Lung (tissue), 17 donors: ENCODE measurements at places on chromosomes 3 and 15.
A peak's percentile ranks its signal among the peaks of the same experiment; 100 is the strongest.

DNA sequence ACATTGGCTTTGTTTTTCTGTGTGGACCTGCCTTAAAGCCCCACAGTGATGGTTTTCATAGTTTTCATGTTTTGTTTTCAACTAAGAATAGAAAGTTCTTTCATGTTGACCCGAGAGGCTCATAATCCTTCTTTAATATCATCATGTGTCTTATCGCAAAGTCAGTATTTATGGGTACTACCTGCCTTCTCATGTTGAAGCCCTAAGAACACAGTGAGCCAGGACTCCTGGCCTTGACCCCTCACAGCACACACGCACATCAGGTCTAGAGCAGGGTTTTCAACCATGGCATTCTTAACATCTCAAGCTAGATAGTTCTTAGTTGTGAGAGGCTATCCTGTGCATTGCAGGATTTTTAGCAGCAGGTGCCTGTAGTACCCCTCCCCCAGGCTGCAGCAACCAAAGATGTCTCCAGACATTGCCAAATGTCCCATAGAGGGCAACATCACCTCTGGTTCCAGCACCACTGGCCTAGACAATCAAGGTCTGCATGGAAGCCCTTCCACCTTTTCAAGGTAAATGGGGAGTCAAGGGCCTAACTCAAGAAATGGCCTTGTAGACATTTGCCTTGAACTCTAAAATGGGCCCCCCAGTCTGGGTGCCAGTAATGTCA is 118.3 kb downstream of the MTHFS start:
- no peaks in the 10 kb centered on the region for H3K4me1 ChIP-seq
- H3K4me3 ChIP-seq: no peak overlapping the region
- no peak for DNase-seq

GRCh38 chr15:94335616-94336015 is 104.3 kb downstream of the MCTP2 start:
- H3K27ac ChIP-seq: no peak overlapping the region
- no peaks in the 10 kb centered on the region for H3K27me3 ChIP-seq
- no peaks in the 10 kb centered on the region for H3K36me3 ChIP-seq

GRCh38 chr15:50916400-50916799 is 7.9 kb downstream of the AP4E1 start:
- no peak for DNase-seq
- H3K4me1 ChIP-seq: no peaks in the 10 kb centered on the region
- H3K27me3 ChIP-seq: no peaks in the 10 kb centered on the region
- H3K36me3 ChIP-seq: peaks cover 9% of the 10 kb centered on the region
- no peak overlapping the region for H3K4me3 ChIP-seq

DNA sequence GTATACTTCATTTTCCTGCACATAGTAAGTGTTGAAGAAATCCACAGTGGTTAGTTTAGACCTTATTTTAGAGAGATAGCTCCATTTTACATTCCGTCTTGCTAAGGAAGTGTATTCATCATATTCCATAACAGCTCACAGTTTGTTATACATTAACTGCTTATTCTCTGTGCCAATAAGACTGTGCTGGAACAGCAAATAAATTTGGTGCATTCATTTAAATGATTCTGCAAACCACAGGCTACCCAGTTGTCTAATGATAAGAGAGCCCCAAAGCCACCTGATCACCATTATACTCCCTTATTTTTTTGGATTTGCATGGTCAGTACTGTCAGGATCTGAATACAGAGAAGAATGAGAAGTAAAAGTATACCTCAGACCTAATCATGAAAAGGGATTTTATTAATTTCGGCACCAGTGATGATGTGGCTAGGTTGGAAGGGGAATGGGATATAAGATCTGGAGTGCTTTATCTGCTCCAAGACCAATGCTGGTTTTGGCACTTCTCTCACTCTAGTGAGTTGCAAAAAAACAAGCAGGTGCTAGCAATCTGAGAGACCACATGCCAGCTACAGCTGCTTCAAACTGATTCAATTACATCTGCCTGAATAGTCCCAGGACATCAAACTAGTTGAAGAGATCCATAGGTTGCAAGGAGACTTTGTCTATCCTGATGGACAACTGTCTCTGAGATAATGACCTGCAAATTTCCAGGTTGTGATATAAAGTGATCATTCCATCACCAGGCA is 254.8 kb downstream of the ZBTB20 start:
- no peaks in the 10 kb centered on the region for H3K27me3 ChIP-seq
- DNase-seq: no peak
- H3K36me3 ChIP-seq: no peaks in the 10 kb centered on the region
- H3K4me1 ChIP-seq: no peaks in the 10 kb centered on the region

- H3K36me3 ChIP-seq: no peaks in the 10 kb centered on the region
- H3K4me3 ChIP-seq: no peak overlapping the region
- peak; percentile 76 for DNase-seq
Measured at GRCh38 chr15:70099967-70100473, 2.3 kb upstream of the TLE3 start.

GRCh38 chr3:179079537-179079936 is 7.9 kb upstream of the ZMAT3 start:
- DNase-seq: no peak
- no peaks in the 10 kb centered on the region for H3K27me3 ChIP-seq
- no peaks in the 10 kb centered on the region for H3K36me3 ChIP-seq
- H3K27ac ChIP-seq: no peak overlapping the region

DNA sequence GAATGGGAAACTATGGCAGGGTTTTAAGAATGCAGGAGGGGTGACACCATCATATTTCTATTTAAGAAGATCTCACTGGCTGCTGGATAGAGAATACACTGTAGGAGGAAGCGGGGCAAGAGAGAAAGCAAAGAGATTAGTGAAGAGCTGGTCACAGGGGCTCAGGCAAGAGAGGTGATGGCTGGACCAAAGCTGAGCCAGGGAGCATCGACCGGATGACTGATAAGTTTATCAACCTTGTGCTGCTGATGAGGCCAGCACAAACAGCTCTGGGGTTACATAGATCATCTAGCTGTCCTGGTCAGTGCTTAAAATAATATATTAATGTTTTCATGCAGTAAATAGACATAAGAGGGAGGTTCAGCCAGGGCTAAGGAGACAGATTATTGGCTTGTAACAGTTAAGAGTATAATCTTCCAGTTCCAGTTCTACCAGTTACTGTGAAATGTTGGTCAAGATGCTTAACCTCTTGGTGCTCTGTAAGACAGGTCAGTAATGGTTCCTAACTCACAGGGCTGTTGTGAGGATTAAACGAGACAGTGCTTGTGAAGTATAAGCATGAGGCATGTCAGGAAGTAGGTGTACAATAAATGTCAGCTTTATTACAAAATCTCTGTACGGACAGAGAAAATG is 201.0 kb upstream of the FEZF2 start:
- no peak for DNase-seq
- no peak overlapping the region for H3K27ac ChIP-seq
- no peaks in the 10 kb centered on the region for H3K27me3 ChIP-seq

- no peak overlapping the region for H3K27ac ChIP-seq
- no peak overlapping the region for H3K4me3 ChIP-seq
- peaks cover 10% of the 10 kb centered on the region for H3K4me1 ChIP-seq
- DNase-seq: no peak
Measured at GRCh38 chr3:136696797-136697196, 55.4 kb downstream of the STAG1 start.

DNA sequence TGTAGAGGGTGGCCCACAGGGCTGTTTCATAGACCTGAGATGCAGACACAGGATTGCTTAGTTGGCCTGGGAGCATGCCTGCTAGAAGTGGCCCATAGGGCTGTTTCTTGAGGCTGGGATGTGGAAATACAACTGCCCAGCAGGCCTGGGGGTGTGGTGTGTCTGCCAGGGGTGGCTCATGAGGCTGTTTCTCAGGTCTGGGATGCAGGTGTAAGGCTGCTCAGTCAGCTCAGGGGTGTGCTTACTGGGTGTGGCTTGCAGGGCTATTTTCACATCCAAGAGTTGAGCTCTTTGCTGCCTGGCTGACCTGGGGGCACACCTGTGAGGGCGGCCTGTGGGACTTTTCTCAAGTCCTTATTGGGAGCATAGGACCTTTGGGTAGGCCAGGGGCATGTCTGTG is 131.3 kb downstream of the DOCK3 start:
- DNase-seq: no peak
- H3K27me3 ChIP-seq: no peaks in the 10 kb centered on the region
- no peak overlapping the region for H3K27ac ChIP-seq
- no peak overlapping the region for H3K4me3 ChIP-seq
- H3K36me3 ChIP-seq: no peaks in the 10 kb centered on the region

DNA sequence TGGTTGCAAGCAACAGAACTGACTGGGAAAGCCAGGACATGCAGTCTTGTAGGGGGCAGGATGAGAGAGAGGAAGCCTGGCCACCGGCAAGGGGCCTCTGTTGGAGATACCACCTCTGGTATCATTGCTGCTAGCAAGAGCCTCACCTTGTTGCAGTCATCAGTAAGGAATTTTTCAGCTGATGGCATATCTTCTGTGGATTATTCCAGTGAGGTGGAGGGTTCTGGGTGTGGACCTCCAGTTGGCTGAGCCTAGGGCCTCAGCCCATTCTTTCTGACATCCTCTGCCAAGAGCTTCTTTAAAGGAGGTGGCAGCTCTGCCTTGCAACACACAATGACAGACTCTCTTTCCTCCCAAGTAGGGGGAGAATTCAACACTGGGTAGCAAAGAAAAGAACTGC is 128.9 kb downstream of the AQP9 start:
- no peak overlapping the region for H3K27ac ChIP-seq
- no peaks in the 10 kb centered on the region for H3K36me3 ChIP-seq
- DNase-seq: no peak
- H3K27me3 ChIP-seq: no peaks in the 10 kb centered on the region

DNA sequence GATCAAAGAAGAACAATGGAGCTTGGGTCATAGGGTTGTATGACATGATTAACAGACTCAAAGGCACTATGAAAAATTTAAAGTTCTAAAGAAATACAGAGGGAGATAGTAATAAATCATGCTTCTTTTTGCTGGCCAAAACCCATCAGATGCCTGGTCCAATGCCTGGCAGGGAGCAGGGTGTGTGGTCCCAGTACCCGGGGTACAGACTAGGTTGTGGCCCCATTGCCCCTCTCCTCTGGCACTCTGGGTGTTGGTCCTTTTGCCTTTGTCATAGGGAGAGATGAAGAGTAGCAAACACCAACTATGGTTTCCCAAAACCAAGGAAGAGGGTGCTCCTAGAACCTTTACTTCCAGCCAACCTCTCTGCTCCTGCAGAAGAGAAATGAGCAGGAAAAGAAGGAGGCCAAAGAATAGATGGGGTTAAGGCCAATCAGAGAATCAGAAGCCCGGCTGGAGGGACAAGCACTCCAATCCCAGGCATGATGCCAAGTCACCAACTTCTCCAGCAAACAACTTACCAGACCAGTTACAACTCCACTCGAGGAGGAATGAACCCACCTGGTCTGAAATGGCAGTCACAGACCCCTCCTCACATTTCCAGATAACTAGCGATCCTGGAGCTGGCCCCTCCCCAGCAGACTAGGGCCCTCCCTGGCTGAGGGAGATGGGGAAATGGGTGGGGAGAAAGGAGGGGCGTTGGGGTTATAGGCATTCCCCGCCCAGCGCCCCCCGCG is 1.8 kb downstream of the IGDCC3 start:
- H3K27me3 ChIP-seq: no peaks in the 10 kb centered on the region
- no peak overlapping the region for H3K27ac ChIP-seq
- no peaks in the 10 kb centered on the region for H3K36me3 ChIP-seq
- peak; percentile 79 for DNase-seq
- no peak overlapping the region for H3K4me3 ChIP-seq

- H3K36me3 ChIP-seq: no peaks in the 10 kb centered on the region
- H3K27me3 ChIP-seq: no peaks in the 10 kb centered on the region
- DNase-seq: no peak
- no peaks in the 10 kb centered on the region for H3K4me1 ChIP-seq
Measured at GRCh38 chr3:157384491-157384890, 52.2 kb upstream of the PTX3 start.

- H3K27ac ChIP-seq: no peak overlapping the region
- no peak for DNase-seq
- H3K27me3 ChIP-seq: peaks cover under 1% of the 10 kb centered on the region
- H3K36me3 ChIP-seq: peaks cover 36% of the 10 kb centered on the region
- H3K4me3 ChIP-seq: no peak overlapping the region
Measured at GRCh38 chr15:88631464-88632028, 7.3 kb upstream of the ISG20 start.

DNA sequence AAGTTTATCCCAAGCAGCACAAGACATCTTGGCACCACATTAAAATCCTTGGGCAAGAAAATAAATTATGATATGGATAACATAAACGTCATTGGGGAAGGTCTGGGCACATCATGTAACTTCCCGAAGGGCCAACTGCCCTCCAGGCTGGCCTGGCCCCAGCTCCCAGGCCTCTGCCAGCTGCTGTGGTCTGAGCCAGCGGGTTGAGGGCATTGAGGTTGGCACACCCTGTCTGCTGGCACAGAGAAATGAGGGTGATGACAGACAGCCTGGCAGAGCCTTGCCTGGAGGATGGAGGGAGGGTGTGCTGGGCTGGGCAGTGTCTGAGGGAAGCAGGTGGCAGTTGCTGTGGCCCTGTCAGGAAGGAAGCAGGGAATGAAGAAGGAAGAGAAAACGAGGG is 3.3 kb upstream of the RBSN start:
- DNase-seq: no peak
- no peaks in the 10 kb centered on the region for H3K36me3 ChIP-seq
- H3K27ac ChIP-seq: peak overlapping the region; percentile 91

GRCh38 chr15:41603941-41604911 is 45.2 kb downstream of the TYRO3 start:
- no peak overlapping the region for H3K4me3 ChIP-seq
- H3K27me3 ChIP-seq: no peaks in the 10 kb centered on the region
- DNase-seq: peak; percentile 71
- H3K4me1 ChIP-seq: no peaks in the 10 kb centered on the region
- no peaks in the 10 kb centered on the region for H3K36me3 ChIP-seq
- H3K27ac ChIP-seq: peak overlapping the region; percentile 10

- H3K36me3 ChIP-seq: peaks cover 5% of the 10 kb centered on the region
- peak overlapping the region; percentile 22 for H3K27ac ChIP-seq
- no peaks in the 10 kb centered on the region for H3K27me3 ChIP-seq
- no peak for DNase-seq
- no peak overlapping the region for H3K4me3 ChIP-seq
Measured at GRCh38 chr15:92889390-92890107, 10.6 kb upstream of the CHD2 start.

DNA sequence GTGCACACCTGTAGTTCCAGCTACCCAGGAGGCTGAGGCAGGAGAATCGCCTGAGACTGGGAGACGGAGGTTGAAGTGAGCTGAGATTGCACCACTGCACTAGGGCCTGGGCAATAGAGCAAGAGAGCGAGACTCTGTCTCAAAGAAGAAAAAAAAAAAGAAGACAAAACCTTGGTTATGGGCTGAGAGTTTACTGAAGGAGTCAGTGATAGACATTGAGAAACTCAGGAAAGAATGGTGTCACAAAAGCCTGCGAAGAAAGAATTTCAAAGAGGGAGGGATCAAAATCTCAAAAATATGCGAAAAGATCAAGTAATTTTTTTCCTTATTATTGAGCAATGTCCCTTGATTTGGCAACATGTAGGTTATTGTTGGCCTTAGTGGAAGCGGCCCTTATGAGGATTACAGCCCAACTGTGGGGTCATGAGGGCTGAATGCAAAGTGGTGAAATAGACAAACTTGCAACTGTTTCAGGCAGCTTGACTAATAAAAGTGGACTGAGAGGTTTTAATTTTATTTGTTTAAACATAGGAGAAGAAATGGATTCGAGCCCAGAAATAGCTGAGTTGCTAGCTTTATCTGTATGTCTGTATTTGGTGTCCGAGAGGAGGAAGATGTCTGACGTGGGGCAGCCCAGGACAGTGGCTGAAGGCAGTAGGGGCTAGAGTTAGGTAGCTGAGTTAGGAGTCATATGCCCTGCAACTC is 18.8 kb upstream of the CELF6 start:
- no peak overlapping the region for H3K27ac ChIP-seq
- H3K4me3 ChIP-seq: no peak overlapping the region
- DNase-seq: peak; percentile 95
- peaks cover 10% of the 10 kb centered on the region for H3K36me3 ChIP-seq
- peaks cover 19% of the 10 kb centered on the region for H3K4me1 ChIP-seq

- DNase-seq: no peak
- H3K4me1 ChIP-seq: no peaks in the 10 kb centered on the region
- H3K36me3 ChIP-seq: no peaks in the 10 kb centered on the region
Measured at GRCh38 chr3:59527493-59527892, 477.7 kb upstream of the CFAP20DC start.
